ENCODE measurements at places on chromosomes 5 and 9. TPM values are rescaled to one million over a fixed set of nuclear protein-coding genes. Genes with fewer than 3 reads are reported as not detected.

The PTGES gene
- 3.3 TPM for total RNA-seq

The PCDHB11 gene
- total RNA-seq: 2.0 TPM

The GABRA1 gene
- not detected for total RNA-seq

GRCh38 chr9:20835377-20836286, 151.6 kb downstream of the FOCAD start:
- peak; percentile 68 for DNase-seq

GRCh38 chr9:16888594-16888993, 18.1 kb upstream of the BNC2 start:
- no peak for DNase-seq

DNA sequence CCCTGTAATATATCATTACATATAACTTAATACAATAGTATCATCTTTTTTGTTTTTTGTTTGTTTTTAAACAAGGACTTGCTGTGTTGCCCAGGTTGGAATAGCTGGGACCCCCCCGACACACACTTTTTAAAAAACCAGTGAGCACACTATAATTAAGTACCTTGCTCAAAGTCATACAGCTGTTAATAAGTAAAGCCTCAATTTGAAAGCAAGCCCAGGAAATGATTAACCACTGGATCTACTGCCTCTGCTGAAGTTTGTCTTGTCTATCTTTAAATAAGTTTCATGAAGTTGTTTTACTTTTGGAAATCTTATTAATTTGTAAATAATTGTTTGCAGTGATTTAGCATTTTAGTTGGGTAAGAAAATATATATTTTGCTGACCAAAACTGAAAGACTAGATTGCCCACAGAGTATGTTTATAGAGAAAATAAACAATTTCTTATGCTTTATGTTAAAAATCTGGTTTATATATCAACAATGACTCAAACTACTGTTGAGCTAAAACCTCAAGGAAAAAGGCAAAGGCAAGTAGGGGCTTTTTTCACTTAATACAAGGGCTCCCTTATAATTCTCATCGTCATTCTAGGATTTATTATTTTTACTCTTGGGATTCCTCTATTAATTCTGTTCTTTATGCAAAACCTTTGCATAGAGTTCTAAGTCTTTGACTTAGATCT, 5.8 kb upstream of the CARNMT1 start:
- DNase-seq: no peak
